WERI-Rb-1 (cell line): ENCODE measurements at places on chromosomes 1 and 21.

- DNase-seq: no peak
Measured at GRCh38 chr1:18828224-18828623, 31.2 kb downstream of the TAS1R2 start.

GRCh38 chr21:39681845-39682244 is 63.1 kb upstream of the IGSF5 start:
- DNase-seq: no peak

DNA sequence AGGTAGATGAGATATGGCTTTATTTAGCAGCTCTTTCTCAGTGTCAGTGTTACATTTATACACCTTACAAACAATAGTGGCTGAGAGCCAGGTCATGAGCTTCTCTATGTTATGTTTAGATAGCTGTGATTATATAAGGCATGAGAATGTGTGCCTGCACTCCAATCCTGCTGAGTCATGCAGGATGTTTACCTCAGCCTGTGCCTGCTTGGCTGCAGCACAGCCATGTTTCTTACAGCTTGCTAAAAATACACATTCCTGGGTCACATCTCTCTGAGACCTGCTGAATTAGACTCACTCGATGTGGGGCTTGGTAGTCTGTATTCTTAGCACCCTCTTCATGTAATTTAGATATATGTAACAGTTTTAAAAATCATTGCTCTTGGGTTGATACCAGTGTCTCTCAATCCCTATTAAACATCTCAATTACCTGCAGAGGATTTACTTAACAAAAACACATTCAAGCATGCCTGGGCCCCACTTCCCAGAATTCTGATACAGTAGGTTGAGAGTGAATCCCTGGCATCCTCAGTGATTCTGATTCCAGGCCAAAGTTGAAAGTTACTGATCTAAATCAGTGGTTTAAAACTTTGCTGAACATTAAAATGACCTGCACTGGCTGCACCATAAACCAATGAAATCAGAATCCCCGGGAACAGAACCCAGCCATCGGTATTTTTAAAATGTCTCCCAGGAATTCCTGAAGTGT is 107.5 kb downstream of the GDAP2 start:
- DNase-seq: no peak

- no peak for DNase-seq
Measured at GRCh38 chr1:165330483-165330882, 26.0 kb downstream of the LMX1A start.

GRCh38 chr1:87760155-87760554 is 431.5 kb downstream of the LMO4 start:
- no peak for DNase-seq

GRCh38 chr1:37158113-37158749 is 123.9 kb upstream of the GRIK3 start:
- no peak for DNase-seq

- DNase-seq: no peak
Measured at GRCh38 chr21:15275615-15276235, 210.9 kb upstream of the NRIP1 start.

DNA sequence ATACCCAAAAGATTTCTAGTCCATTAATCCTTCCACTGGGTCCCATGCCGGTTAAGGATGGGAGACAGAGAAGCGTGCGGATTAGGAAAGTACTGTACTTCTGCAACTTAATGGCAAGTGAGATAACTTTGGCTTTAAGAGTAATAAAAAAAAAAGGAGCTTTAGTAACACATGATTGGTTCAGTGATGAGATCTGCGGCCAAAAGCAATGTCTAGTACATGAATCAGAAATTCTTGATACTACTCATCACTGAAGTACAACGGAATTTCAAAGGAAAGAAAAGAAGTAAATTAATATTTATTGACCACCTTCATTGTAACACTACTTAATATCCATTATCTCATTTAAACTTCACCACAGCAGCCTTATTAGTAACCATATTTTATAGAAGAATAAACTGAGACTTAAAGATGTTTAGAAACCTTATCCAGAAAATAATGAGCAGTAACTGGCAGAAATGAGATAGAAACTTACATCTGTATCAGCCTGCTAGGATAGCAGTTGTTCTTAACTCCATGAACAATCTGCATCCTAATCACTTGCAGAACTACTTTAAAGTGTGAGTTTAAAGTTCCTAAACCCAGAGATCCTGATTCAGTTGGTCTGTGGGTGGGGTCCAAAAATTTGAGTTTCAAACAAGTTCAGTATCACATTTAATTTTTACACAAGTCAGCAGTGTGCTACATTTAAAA is 14.1 kb upstream of the NUF2 start:
- no peak for DNase-seq

GRCh38 chr1:224329842-224330753 is at the start of gene NVL:
NVL (minus strand) TSS chr1:224330172; CDS start chr1:224330127, 45 bp downstream.
- peak; percentile 77 for DNase-seq

GRCh38 chr1:102732927-102733326 is 375.4 kb downstream of the COL11A1 start:
- no peak for DNase-seq

GRCh38 chr21:36889401-36889800 is 77.1 kb downstream of the HLCS start:
- peak; percentile 43 for DNase-seq

DNA sequence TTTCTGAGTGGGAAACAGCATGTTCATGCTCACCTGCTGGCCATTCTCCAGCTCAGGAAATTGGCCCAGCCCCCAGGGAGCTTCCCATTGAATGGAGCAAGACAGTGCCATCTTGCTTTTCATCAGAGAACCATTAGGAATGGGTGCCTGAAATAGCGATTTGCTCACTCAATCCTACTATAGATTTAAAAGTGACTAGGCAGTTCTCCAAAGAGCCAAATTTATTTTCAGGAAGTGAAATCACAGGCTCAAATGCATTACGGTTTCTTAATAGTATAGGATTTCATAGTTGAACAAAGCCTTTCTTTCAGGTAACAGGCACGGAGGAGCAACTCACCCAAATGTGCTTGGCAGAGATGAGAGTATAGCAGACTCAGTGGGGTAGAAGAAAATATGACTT is 272.1 kb downstream of the GRIK1 start:
- DNase-seq: no peak

DNA sequence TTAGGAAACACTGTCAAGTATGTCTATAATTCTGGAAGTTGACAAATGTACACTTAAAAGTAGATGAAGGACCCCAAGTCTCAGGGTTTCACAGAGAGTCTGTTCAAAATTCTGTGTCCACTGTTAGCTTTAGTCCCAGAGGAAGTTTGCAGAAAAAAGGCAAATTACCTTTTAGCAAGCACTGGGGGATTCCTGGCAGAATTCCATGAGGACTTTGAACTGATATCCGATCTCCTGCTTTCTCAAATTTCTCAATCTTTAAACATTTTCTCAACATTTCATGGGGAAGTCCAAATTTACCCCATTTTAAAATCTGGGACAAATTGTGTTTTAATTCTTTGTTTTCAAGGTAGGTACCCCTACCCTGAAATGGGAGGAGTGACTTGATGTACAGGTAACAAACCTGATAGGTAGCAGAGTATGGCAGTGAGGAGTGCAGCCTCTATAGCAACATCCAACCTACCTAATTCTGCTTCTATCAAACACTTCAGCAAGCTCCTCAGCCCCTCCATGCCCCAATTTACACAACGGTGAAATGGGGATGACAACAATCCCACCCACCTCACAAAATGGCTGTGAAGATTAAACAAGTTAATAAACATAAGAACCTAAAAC is 344.9 kb downstream of the OMA1 start:
- DNase-seq: no peak

DNA sequence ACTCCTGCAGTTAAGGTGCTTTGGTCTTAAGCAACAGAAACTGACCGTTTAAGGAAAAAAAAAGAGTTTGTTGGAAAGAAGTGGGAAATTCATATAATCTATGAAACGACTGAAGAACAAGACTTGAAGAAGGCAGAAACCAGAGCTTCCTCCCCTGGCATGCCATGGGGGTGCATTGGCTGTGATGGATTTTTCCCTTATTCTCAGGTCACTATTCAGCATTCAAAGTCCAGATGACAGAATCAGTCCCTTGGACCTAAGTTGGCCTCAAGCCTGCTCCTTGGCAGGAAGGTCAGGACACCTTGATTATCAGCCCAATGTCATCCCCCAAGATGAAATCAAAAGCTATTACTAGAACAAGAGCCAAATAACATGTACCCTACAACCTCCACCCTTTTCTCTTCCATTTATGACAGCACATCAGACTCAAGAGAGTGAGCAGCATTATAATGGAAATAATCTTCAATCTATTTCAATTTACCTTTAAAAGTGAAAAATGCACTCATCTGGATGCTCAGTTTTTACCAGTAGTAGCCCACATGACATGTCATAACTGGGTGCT is 15.8 kb upstream of the TMEM9 start:
- DNase-seq: no peak

- DNase-seq: no peak
Measured at GRCh38 chr1:153380711-153381110, 5.3 kb upstream of the S100A12 start.

- no peak for DNase-seq
Measured at GRCh38 chr1:11414926-11415538, 63.9 kb upstream of the DISP3 start.

GRCh38 chr1:163022129-163022528 is 47.0 kb upstream of the RGS4 start:
- no peak for DNase-seq

GRCh38 chr1:77039111-77039510 is 171.8 kb downstream of the ST6GALNAC5 start:
- no peak for DNase-seq

DNA sequence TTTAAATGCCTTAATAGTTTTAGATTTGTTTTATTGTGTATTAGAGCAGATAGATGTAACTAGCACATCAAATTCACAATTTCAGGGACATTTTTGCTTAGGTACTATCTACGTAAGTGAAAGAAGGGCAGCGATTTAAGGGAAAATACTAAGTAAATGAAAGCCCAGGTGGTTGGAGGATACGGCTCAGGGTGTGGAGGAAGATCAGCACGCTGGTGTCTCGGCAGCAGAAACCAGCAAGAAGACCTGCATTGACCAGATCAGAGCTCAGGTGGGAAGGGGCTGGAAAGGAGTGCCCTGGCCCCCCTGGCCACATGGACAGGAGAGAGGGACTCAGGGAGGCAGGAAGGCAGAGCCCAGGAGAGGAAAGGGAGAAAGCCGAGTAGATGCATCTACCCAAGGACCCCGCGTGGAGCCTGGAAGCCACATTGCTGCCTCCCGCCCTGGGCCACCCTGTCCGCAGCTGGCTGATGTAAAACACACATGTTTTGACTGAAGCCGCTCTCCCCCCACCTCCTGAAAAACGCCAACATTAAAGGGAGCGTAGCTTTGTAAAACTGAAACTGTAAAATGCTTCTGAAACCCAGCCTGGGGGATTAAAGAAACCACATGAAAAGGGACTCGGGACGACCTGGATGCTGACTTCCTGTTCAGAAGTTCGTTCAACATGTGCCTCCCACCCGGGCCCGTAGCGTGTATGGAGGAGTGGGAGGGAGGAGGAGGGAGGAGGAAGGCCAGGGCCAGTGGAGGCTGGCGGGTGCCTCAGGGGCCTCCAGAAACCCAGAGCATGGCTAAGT is 72.6 kb upstream of the TARDBP start:
- DNase-seq: no peak

- no peak for DNase-seq
Measured at GRCh38 chr1:203993256-203993655, 79.7 kb upstream of the SOX13 start.

DNA sequence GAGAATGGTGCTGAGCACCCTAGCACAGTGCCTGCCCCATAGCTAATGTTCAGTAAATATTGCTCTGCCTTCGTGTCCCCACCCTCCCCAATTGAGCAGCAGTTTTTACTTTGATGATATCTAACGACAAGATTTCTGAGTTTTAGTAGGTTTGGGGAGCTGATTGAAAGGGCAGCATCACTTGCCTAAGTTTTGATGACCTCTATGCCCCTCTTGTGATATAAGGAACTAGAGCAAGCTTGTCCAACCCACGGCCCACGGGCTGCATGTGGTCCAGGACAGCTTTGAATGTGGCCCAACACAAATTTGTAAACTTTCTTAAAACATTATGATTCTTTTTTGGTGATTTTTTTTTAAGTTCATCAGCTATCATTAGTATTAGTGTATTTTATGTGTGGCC is 1.6 kb downstream of the CNIH4 start:
- no peak for DNase-seq

GRCh38 chr1:156775799-156776198 is 8.5 kb downstream of the PRCC start:
- no peak for DNase-seq

DNA sequence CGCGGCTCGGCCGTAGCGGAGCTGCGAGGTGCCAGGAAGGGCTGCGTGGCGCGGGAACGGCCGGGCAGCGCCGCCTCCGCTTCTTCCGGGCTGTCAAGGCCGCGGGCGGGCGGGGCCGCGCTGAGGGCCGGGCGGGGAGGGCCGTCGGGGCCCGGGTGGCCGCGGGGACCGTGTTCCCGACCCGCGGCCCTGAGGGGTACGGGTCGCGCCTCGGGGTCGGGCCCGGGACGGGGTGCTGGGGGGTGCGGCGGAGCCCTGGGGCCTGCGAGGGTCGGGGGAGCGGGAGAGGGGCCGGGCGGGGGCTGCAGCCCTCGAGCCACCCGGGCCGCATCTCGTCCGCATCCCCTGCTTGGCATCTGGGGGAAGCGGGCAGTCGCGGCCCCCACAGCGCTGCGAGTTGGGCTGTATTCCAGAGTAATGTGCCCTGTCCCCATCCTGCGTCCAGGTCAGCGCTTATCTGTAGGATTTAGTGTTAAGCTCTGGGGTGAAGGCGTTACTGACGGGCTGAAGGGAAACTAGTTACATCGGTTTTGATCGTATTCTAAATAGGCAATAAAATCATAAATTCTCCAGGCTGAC is 379 bp downstream of the RER1 start:
- DNase-seq: no peak

DNA sequence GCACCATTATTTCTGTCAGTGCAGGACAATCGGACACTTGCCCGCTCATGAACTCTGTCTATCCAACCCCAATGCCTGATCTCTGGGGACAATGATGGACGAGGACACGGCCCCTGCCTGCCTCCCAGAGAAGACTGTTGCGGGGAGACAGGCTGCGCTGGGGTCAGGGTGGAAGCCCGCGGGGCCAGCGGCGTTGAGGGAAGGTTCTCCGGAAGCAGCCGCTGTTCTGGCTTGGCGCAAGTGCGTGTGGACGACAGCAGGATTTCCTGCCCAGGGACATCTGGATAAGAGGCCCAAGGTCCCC is 18.8 kb downstream of the RHBG start:
- no peak for DNase-seq

DNA sequence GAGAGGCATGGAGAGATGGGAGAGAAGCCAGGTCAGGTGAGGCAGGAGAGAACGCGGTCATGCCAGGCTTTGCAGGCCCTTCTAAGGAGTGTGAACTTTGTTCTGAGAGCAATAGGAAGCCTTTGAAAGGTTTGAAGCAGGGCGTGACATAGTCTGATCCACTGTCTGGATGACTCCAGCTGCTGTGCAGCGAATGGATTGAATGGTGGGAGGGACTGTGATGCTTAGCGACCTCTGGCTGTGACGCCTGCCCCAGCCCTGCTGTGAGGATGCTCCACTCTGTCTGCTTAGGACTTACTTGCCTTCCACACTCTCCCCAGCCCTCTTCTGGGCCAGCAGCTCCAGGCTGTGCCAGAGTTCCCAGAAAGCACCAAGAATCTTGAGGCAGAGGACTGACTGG is 41.8 kb upstream of the POU3F1 start:
- DNase-seq: peak; percentile 19
